GM04504 (cell line): ENCODE measurements at places on chromosomes 3 and 15.

DNA sequence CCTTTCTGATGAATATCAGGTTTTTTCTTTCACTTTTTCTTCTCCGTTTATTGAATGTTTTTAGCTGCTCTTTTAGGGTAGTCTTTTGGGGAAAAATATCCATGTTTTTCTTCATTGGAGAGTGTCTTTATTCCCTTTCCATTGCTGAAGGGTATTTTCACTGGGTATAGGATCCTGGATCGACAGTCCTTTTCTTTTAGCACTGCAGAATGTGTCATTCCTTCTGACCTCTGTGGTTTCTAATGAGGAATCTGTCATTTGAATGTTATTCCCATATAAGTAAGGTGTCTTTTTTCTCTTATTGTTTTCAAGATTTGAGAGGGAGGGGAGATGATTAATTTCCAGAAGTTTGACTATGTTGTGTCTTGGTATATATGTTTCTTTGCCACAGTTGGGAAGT lies 96.8 kb downstream of the BBX start:
- no peak for DNase-seq

DNA sequence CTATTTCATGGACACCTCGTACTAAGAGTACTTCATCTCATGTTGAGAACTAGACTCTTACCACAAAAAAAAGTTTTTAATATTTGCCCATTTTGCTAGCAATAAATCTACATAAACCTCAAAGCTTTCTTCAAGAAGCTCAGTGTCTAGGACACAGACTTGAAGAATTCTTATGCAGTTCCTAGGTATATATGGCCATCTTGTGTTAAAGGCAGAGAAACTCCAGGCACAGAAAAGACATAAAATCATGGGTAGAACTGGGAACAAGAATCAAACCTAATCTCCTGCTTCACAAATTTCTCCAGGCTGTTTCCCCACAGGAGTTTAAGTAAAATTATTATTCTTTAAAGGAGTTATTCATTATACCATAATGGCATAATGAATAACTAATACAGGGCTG lies 4.4 kb downstream of the MBD4 start:
- no peak for DNase-seq

DNA sequence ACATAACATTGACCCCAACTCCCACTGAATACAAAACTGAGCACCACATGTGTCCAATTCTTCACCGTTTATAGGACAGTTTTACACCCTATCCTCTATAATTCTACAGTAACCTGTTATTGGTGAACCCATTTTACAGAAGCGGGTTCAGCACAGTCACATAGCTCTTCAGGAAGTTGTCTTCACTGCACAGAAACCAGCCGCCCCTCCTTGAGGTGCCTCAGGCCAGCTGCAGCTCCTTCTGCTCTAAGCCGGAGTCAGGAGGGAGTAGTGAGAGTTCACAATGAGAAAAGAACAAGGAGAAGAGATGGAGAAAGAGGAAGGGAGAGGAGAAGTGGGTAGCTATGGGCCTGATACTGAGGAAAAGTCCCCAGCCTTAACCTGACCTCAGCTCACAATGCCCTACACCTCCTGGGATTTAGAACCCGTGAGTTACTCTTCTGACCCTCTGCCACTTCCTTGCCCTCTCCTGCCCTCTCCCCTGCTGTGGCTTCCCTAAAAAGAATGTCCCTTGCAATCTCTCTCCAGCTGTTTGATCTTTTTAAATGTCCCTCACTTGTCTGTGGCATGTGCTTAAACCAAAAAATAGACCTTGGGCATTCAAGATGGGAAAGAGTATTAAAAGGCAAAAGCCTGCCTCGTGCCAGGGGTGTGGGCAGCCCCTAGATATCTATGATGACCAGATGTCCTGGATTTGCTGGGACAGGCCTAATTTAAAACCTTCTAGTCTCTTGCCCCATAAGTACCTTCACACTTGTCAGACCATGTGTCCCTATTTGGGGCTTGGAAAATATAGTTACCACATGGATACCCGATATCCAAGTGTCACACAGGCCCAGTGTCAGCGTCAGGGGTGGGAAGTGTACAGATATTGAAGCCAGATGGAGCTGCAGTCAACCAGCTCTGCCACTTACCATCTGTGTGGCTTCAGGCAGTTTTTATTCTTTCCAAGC lies 71.3 kb upstream of the HES1 start:
- DNase-seq = no peak

DNA sequence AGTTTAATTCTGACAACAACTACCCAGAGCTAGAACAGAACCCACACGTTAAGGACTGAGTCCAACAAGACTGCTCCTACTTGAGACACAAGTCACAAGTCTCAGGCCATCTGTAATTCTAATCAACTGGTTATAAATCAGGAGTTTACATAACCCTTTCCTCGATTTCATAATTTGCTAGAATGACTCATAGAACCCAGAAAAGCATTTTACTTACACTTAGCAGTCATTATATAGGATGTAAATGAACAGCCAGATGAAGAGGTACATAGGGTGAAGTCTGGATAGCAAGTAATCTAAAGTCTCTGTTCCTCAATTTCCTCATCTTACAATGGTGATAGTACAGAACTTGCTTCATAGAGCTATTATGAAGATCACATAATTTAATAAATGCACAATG lies 1018.2 kb downstream of the DIPK2A start:
- no peak for DNase-seq

DNA sequence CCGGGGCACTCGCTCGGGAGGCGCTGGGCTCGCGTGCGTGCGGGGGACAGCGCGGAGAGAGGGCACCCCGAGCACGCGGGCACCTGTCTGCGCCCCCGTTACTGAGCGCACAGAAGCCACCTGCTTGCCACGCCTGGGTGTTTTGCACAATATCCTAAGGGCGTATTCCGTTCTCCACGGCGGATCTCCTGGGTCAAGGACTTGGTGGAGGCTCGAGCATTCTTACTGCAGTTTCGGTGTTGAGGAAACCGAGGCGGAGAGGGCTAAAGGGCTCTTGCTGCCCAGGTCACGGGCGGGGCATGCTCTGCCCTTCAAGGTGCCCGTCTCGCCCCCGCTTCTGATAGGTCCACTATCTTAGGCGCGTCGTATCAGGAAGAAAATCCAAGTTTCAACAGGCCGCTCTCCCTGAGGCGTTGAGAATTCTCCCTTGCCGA lies 526 bp downstream of the GPD1L start:
- no peak for DNase-seq

GRCh38 chr3:171328419-171329082 lies 131.7 kb downstream of the TNIK start:
- no peak for DNase-seq

DNA sequence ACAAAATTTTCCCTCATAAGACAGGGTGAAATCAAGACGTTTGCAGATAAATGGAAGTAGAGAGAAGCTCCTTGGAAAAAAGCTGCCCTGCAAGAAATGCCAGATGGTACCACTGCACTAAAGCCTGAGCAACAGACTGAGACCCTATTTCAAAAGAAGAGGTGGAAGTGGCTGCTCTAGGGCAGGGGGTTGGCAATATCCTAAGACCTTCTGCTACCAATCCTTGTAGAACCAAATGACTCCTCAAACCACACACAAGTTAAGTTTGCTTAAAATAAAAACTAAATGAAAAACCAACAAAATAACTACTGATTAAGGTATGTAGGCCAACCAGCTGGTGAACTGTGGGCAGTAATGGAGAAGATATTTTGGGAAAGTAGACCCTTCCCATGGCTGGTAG lies 21.3 kb downstream of the RAB43 start:
- no peak for DNase-seq

DNA sequence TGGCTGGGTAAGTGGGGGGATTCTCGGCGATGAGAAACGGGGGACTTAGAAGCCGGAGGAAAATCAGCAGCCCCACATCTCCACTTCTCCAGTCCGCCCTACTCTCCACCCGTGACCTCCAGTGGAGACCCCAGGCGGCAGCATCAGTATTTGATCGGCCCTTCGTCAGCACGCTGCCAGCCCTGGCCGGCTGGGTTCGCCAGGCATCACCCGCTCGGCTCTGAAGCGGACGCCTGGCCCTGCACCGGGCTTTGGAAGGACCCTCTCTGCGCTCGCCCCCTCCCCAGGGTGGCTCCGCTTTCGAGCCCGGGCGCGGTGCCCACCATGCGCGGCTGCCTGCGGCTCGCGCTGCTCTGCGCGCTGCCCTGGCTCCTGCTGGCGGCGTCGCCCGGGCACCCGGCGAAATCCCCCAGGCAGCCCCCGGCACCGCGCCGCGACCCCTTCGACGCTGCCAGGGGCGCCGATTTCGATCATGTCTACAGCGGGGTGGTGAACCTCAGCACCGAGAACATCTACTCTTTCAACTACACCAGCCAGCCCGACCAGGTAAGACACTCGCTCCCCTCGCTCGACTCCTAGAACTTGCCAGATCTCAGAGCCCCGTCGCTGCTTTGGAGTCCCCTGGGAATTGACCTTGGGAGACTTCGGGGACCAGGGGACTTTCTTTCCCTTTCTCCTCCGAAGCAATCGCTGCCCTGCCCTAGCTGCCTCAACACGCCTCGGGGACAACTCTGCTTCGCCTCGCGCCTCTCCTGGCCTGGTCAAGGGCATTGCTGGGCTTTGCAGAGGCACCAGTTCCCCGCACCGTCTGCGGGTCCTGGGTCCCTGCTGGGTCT lies 561 bp downstream of the SIDT1 start:
- no peak for DNase-seq

- no peak for DNase-seq
Observed at GRCh38 chr3:197706658-197707057, 30.0 kb downstream of the RUBCN start.

- no peak for DNase-seq
Observed at GRCh38 chr3:23837691-23838090, 31.9 kb downstream of the UBE2E1 start.

DNA sequence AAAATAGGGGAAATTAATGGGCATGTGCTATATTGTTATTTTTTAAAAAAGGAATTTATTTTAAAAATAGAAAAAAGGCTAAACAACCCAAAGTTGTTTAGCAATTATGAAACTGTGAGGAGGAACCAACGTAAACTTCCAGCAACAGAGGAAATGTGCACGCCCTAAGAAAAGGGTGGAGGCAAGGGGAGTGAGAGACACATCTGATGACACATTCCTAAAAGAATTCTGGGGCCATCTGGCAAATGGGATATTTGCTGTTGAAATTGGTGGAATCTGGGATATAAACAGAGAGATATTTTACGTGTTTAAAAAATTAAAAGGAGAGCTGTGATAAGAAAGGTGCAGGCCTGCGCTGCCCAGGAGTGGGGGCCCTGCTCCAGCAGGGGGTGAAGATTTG lies 50.8 kb upstream of the MUC13 start:
- peak; percentile 73 for DNase-seq

- no peak for DNase-seq
Observed at GRCh38 chr3:22748453-22749045, 454.6 kb upstream of the UBE2E2 start.

GRCh38 chr15:67543348-67543718 lies 830 bp downstream of the MAP2K5 start:
- DNase-seq = no peak

DNA sequence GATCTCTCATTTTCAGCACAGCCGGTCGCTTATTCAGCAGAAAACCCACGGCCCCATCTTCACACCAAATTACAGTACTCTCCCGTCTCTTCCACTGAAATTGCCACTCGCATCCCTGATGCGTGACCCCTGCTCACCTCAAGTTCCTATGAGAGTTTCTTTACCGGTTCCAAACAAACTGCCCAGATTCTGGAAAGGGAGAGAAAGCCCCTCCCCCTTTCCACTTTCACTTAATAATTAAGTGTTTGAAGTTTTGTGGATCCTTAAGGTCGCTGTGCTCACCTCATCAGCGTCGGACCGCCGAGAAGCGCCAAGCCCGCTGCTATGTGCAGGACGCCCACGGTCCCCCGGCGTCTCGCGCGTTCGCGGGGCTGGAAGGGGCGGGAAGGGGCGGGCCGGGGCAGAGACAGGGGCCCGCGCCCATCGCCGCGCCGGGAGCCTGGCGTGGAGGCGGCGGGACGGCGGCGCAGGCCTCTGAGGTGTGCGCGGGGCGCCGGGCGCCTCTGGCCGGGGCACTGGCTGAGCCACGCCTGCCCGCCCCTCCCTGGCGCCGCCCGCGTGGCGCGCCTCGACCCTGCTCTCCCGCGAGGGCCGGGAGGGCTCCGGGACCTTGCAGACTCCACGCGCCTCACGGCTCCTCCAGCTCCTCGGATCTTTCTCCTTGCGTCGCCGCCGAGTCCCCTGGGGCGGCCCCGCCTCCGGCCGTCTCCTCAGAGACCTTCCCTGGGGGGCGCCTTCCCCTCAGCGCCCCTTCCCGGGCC lies at the start of gene GPR156:
TSS of gene GPR156 (minus strand) at position 476 of the 761 bp plus-strand sequence. CDS start 41,124 bp downstream, outside the sequence.
- peak; percentile 13 for DNase-seq

DNA sequence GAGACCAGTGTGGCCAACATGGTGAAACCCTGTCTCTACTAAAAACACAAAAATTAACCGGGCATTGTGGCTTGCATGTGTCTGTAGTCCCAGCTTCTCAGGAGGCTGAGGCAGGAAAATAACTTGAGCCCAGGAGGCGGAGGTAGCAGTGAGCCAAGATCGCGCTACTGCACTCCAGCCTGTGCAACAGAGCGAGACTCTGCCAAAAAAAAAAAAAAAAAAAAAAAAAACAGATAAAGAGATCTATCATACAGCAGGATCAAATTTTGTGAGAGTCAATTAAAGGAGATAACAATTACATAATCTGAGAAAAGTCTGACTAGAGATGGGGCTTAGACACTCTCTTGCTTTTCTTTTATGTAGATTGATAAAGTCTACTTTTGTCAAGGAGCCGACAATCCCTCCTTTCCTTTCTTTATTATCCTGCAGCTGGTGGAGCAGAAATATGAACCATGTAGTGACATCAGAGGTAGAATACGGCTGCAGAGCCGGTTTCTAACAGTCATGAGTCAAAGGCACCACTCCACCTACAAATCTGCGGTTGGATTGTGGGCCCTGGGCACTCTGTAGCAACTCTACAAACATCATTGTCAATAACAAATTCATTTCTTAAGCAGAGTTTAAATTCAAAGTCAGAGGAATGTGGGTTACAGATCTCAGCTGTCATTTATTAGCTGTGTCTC lies 9.0 kb downstream of the C2CD4A start:
- no peak for DNase-seq

DNA sequence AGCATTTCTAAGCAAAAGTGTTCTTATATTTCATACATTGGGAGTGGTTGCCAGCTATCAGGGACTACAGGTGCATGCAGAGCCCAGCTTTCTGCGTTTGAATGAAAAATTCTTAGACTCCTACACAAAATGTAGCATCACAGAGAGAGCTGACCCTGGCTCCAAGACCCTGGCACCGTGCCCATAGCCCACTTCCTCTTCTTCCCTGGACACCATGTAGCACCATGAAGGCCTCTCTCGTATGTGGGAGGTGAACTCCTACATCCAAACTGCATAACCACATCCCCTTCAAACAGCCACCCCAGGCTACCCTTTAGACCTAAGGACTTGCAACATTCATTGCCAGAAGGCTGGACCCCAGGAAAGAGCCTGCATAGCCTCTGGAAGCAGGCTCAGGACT lies 35.8 kb upstream of the ATOSA start:
- no peak for DNase-seq

- no peak for DNase-seq
Observed at GRCh38 chr15:99508852-99509251, 56.9 kb upstream of the MEF2A start.

- no peak for DNase-seq
Observed at GRCh38 chr3:49747792-49748480, 24.2 kb upstream of the GMPPB start.

GRCh38 chr3:60696428-60697125 lies 554.7 kb downstream of the FHIT start:
- no peak for DNase-seq

GRCh38 chr15:78322724-78323521 lies 17.2 kb upstream of the CRABP1 start:
- no peak for DNase-seq

GRCh38 chr3:154818676-154819255 lies 261.4 kb upstream of the MME start:
- DNase-seq = no peak
